Stimulated activated naive CD4-positive, alpha-beta T cell (primary cell): ENCODE measurements at places on chromosomes 11 and 22.
A peak's percentile ranks its signal among the peaks of the same experiment; 100 is the strongest.

GRCh38 chr11:20493340-20493739 lies 105.8 kb downstream of the PRMT3 start:
- no peak for DNase-seq

DNA sequence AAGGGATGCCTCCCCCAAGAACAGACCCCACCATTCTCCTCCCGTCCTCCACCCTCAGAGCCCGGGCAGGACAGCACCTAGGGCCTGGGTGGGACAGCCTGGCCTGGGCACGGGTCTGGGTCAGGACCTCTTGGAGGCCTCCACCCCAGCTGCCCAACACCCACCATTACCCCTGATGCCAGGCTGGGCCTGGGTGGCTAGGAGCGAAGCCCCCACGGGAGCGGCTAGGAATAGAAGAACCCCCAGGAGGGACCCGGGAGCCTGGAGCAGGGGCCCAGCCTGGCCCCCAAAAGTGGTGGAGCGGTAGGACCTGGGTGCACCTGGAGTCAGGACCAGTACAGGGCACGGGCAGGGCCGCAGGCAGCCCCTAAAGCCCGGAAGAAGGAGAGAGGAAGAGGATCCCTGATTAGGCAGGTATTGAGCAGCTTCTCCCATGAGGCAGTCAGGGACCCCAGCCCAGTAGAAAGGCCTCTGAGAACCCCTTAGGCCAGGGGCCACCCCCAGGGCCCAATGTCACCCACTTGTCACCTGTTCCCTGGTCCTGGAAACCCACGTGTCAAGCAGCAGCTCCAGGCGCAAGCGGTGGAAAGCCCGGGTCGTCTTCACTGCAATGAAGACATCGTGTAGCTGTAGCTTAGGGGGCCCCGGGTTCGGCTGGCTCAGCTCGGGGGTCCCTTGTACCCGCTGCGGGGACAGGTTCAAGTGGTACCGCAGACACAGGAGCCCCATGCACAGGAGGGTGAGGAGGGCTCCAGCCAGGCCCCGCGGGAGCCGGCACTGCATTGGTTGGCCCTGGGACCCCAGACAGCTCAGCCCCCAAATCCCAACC lies 575 bp downstream of the MFNG start:
- DNase-seq, result no peak

DNA sequence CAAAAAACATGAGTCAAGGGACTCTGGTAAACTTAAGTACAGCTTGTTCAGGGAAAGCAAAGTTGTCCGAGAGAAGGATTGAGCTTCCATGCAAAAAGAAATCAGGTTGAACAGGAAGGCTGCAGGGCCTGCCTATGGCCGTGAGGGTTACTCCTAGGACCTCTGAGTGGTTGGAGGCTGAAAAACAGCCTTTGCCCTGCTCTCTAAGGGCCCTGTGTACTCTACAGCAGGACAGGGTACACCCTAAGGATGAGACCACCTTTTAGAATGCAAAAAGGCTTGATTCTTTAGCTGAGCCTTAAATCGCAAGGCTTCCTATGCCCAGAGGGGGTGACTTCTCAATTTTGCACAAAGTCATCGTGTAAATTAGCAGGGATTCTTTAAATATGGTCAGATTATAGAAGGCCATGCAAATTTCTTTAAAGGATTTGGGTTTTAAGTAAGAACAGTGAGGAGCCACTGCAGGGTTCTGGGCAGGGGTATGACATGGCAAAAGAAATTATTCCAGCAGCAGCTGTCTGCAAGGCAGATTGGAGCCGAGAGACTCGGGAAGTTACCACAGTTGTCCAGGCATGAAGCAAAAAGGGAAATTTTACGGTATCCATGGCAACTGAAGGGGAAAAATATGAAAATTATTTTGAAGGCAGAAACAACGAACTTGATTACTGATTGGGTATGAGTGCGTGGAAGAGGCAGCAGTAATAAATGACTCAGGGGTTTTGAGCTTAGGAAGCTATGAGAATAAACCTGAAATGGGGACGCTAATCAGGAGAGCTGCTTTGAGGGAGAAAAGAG lies 91.8 kb downstream of the FAM76B start:
- no peak for DNase-seq

GRCh38 chr22:44182588-44183286 lies 2.0 kb downstream of the PARVG start:
- DNase-seq, result peak; percentile 43

- DNase-seq, result no peak
Measured at GRCh38 chr11:6962673-6963072, 36.4 kb downstream of the ZNF215 start.

- no peak for DNase-seq
Measured at GRCh38 chr11:32613500-32614151, 30.0 kb downstream of the EIF3M start.

GRCh38 chr11:114678125-114679036 lies at the start of gene NXPE2:
Gene NXPE2, plus strand, starts transcription at chr11:114678527. Its CDS starts 49 bp downstream, at chr11:114678576.
- no peak for DNase-seq

GRCh38 chr11:62879235-62879978 lies 1.3 kb upstream of the SLC3A2 start:
- DNase-seq, result no peak

DNA sequence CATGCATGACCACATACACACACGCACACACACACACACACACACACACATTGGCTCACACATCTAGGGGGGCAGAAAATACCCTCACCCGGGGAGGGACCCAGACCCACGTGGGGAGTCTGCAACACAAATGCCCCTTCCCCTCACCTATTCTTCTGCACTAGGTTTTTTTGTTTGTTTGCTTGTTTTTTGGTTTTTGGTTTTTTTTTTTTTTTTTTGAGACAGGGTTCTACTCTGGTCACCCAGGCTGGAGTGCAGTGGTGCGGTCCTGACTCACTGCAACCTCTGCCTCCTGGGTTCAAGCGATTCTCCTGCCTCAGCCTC lies 28.4 kb downstream of the WEE1 start:
- no peak for DNase-seq

- no peak for DNase-seq
Measured at GRCh38 chr22:48918585-48919186, 909.0 kb downstream of the BRD1 start.

- no peak for DNase-seq
Measured at GRCh38 chr22:46984751-46985506, 222.5 kb downstream of the TBC1D22A start.

DNA sequence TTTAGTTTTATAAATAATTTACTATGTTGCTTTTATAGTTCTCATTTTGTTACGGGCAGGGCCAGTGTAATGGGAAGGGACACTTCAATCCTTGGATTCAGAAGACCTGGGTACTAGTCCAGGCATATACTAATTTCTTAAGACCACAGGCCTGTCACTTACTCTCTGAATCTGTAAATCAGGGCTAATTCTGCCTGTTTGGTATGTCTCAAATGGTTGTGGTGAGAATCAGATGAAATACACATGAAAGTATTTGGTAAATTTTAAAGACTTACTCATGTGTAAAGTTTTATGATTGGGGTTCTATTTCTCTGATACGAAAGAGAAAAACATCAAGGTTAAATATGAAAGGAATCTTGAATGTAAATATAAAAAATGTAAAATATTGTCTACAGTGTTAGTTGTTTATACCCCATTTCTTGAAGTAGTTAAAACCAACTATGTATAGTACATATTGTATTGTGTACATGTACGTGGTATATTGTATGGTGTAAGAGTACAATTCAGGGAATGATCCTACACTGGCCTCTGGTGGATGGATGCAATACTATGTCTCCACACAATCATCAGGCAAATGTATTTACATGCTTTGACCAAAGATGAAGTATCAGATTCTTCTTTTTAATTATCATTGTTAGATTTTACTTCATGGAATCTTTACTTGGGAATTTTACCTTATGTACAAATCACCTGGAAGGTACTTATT lies 24.5 kb upstream of the RAG2 start:
- no peak for DNase-seq

DNA sequence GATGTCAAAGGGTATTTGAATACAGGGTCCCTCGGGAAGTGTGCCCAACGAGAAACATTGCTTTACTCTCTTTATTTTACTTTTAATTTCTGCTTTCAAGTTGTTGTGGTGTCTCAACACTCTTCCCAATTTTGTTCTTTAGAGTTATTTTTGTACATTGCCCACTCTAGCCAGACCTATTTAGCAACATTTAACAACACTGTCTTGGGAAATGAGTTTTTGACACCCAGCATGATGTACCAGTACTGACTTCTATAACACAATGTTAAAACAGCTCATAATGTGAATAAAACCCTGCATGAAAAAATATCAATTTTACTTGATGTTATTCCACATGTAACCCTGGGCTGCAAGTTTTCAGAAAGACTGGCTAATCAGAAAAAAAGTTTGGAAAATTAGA lies 350.2 kb upstream of the PITPNB start:
- DNase-seq, result no peak

- no peak for DNase-seq
Measured at GRCh38 chr11:69370984-69371709, 77.2 kb downstream of the MYEOV start.

DNA sequence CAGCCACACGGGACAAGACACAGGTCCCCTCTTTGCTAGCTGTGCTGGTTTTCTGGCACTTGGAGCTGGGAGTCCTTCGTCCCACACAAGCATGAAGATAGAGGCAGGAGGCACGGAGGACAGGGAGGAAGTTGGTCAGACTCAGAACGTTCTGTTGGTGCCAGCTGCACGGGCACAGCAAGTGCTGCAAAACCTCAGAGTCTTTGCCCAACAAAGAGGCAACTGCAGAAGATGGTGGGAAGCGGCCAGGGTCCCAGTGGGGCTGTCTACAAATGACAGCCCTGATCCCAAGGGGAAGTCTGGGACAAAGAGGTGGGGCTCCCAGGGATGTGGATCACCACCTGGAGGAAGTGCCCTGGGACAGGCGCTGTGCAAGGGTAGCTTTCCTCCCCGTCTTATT lies 9.4 kb upstream of the OSM start:
- DNase-seq, result no peak

GRCh38 chr11:117819096-117820040 lies 5.2 kb downstream of the FXYD2 start:
- no peak for DNase-seq

- no peak for DNase-seq
Measured at GRCh38 chr11:114219559-114220349, 76.4 kb upstream of the NNMT start.

- DNase-seq, result no peak
Measured at GRCh38 chr22:37533995-37534394, 14.8 kb upstream of the CARD10 start.

DNA sequence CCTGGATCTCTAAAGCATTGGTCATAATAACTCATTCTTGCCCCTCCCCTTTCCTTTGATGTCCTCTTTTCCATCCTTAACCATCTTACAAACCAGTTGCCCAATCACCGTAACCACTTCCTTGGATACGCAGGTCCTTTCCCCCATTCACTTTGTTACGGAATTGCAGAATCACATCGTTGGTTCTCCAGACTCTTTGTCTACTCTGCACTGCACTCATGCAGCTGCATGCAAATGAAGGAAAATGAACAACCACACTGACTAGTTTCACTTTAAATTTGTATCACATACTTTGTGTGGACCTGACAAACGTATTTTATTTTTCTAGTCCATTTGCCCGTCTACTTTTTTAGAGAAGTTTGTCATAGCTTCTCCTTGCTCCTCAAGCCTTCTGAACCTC lies 69.9 kb downstream of the SLC5A12 start:
- no peak for DNase-seq

DNA sequence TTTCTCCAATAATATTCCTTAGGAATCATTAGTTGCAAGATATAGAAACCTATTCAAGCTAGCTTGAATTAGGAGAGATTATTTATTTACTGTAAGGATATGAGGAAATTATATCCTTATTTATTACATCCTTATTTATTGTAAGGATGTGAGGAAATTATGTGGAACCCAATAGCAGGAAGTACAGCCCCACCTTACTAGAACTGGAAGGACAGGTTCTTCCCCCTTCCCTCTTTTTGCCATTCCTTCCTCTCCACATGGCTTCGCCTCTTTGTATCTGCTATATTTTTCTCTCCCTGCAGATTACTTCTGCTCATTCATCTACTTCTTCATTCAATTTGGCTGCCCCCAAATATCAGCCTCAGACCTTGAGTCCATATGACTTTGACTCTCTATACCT lies 49.5 kb upstream of the B3GNT6 start:
- no peak for DNase-seq

- no peak for DNase-seq
Measured at GRCh38 chr11:123298488-123299447, 103.7 kb upstream of the CLMP start.

DNA sequence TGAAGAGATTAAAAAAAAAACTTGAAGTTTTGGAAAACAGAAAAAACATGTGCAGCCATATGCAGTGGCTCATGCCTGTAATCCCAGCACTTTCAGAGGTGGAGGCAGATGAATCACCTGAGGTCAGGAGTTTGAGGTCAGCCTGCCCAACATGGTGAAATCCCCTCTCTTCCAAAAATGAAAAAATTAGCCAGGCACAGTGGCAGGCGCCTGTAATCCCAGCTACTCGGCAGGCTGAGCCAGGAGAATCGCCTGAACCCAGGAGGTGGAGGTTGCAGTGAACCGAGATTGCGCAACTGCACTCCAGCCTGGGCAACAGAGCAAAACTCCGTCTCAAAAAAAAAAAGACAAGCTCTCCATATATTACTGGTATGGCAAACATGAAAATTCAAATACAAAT lies 7.6 kb downstream of the DLG2 start:
- DNase-seq, result no peak

DNA sequence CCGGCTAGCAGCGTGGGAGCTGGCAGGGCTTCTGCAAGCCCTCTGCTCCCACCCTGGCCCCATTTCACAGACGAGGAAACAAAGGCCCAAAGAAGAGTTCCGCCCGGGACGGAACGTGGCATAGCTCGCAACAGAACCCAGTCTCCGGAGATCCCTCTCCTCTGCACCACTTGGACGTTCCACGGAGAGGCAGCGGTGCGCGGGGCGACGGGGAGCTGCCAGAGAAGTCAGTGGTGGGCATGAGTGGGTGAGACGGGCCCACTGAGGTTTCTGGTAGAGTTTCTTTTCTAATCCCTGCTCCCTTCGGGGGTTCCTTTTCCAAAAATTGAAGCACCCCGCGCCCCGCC lies 554 bp upstream of the NECTIN1 start:
- no peak for DNase-seq

DNA sequence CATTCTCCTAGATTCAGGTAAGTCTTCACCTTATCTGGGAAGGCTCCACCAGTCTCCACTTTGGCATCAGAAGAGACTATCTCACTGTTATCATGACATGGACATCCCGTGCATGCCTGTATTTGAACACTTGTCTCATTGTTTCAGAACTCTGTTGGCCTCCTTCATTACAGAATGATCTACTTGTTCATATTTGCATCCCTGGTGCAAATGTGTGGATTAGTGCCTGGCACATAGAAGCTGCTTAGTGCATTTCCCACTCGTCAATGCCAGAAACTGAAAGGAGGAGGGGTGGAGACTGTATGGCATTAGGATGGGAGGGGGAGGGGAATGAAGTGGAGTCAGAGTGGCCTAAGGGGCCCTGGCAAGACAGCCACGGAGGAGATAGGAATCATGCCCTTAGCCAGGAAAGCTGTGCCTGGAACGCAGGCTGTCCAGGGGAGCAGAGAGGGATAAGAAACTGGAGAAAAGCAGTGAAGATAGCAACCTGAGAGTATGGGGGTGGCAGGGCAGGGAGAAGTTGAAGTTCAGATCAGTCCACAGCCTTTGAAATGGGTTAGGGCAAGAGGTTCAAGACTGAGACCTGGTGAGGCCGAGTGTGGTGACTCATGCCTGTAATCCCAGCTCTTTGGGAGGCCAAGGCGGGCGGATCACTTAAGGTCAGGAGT lies 53.8 kb upstream of the CAPRIN1 start:
- no peak for DNase-seq
